ENCODE measurements at places on chromosomes 7 and 10.
A peak's percentile ranks its signal among the peaks of the same experiment; 100 is the strongest.

GRCh38 chr7:95669513-95669912, 73.2 kb upstream of the PDK4 start:
- DNase-seq = no peak

DNA sequence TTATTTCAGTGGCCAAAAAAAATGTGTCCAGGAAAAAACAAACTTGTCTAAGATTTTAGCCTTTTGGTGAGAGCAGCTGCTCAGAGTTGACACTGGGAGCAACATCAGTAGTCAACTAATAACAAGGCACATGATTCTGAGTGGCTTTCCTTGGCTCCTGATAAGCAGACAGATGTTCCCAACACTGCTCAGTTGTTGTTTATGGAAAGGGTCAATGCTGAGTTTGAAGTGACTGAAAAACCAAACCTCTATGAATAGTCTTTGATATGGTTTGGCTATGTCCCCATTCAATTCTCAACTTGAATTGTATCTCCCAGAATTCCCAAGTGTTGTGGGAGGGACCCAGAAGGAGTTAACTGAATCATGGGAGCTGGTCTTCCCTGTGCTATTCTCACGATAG, 12.3 kb downstream of the DYDC1 start:
- no peak for DNase-seq

DNA sequence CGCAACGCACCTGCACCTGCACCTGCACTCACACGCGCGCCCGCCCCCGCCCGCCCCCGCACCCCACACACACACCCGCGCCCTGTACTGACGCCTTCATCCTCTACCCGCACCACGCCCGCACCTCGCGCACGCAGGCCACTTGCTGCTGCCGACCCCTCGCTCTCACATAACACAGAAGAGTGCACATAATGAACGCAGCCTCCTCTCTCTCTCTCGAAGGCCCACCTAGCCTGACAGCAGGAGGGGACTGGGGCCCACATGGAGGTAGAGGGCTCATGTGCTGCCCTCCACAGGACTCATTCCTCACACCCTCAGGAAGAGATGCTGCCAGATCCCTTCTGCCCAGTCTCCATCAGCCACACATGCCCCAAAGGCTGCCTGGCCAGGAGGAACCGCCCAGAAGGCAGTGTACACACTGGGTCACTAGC, 432 bp upstream of the CAMK2B start:
- no peak for DNase-seq

GRCh38 chr7:33870120-33870519, 35.2 kb upstream of the BMPER start:
- DNase-seq = no peak

DNA sequence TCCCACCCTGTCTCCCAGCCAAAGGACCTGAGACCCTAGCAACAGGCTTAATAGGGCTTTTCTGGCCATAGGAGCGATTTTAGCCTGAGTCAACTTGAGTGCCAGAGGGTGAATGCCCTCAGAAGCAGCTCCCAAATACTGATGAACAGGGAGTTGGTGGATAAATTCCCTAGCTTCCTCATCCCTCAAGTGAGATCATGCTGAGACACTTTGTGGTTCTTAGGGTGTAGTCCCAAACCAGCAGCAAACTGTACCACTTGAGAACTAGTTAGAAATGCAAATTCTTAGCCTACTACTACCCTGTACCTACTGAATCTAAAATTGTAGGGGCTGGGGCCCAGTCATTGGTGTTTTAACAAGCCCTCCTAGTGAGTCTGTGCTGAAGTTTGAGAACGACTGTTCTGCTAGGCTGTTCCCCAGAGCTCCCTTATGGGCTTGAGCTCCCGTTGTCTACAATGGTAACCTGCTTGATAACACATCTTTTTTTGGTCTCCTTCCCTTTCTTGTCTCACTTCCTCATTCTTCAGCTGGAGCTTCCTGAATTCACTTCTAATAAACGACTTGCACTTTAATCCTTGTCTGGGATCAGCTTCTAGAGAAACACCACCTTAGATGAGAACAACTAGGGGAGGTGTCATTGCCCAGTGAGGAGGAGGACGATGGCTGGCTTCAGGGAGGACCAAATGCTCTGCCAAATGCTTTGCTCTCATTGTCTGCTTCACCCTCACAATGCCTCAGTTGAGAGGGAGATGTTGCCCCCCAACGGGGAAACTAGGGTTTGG, 18.2 kb upstream of the CDH23 start:
- no peak for DNase-seq

- DNase-seq = no peak
Observed at GRCh38 chr7:89593125-89593524, 561.1 kb upstream of the STEAP1 start.

- no peak for DNase-seq
Observed at GRCh38 chr10:15625261-15625660, 94.5 kb downstream of the ITGA8 start.

DNA sequence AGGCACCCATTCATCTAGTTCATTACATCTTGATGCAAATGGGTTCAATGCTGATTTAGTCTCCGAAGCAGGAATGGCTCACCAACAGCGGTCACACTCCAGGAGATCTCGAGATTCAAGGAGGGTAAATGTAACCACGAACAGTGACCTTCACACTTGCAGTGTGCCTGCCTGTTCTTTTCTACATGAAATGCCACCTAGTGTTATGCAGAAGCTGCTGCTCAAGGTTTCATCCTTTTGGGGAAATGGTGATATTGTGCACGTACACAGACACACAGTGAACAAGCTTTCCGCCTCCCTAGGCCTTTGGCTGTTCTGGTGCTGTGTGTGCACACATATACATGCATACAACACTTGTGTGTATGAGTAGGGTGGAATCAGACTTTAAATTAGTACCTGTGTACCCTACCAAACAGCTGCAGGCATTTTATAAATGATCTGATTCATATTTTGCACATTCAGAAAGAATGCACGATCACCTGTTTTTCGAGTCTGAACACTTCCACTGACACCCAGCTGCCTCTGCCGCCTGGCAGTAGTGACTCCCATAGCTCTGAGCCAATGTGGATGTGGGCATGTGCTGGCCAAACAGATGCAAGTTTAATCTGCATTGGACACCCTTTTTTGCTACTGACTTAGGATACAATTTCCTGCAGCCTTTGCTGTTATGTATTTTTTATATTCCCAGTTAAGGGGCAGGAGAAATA, 100.5 kb downstream of the TACC2 start:
- no peak for DNase-seq

- peak; percentile 18 for DNase-seq
Observed at GRCh38 chr10:15035385-15036301, 8.1 kb upstream of the OLAH start.

- DNase-seq = no peak
Observed at GRCh38 chr10:35386594-35387174, 50.4 kb downstream of the CCNY start.

- no peak for DNase-seq
Observed at GRCh38 chr10:15821046-15821683, 39.1 kb downstream of the MINDY3 start.

DNA sequence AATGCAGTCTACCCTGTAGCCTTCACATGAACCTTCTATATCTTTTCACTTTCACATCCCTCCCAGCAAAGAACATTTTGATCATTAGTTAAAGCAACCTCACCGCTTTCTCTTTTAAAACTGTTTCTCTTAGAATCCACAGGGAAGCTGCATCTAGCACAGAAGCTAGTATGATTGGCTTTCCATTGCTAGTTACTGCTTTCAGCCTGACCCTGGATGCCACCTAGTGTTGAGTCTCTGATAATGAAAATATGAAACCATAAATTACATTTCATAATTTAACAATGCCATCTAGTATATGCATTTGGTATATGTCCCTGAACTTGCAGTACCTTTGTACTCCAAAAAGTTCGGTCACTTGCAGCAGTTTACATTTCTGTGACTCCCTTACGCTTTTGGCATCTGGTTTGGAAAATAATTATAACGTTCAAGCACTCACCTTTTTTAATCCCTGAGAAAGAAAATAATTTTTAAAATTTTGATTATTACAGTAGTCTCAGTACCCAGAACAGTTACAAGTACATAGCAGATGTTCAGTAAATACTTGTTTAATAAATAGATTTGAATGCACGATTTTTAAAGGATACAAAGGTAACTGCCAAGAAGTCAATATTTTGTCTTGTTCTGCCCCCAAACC, 22.7 kb downstream of the CISD1 start:
- DNase-seq = peak; percentile 2

DNA sequence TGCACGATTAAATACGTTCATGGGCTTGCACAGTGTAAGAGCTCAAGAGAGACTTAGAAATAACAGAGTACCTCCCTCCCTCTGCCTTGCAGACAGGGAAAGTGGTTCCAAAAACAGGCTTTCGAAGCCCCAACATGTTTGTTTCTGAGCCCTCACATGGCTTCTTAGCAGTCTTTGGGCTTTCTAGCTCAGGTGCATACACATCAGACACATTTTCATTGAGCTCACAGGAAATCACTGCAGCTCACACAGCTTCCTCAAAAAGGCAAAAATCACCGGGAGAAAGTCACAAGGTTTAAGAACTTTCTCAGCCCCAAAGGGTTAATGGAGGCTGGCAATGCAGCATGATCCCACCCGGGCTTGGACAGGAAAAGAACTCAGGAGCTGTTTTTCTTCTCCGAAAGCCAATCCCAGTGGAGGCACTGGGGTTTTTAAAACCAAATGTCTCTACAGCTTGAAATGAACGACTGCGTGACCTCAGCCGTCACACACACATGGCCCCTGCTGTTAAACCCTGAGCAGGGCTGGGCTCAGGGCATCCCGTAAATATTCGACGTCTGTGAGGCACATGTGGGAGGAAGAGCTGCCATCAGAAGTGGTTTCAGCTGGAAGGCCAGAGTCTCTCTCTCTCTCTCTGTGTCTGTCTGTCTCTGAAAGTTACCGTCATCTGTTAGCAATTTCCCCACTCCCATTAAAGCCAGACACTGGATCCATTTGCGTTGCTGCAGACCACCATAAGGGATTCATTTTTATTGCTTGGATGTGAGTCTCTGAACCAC, 69.7 kb downstream of the CALML3 start:
- no peak for DNase-seq

DNA sequence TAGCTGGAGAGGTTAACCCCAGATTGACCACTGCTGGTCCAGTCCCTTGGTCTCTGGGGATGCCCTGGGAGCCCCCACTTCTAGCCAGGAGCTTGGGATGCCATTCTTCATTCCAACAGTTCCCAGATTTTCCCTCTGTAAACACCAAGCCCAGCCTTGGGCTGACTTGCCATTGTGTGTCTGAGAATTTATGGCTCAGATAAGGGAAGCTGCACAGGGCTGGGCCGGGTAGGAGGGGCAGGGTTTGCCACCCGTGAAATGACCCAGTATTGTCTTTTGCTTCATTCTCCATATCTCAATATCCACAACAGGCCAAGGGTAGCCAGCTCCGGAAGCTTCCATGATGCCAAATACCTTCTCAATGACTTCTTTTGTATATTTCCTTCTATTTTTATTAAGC, 32.1 kb downstream of the AFAP1L2 start:
- DNase-seq = no peak

GRCh38 chr10:116007256-116007891, 265.6 kb downstream of the GFRA1 start:
- no peak for DNase-seq

- DNase-seq = no peak
Observed at GRCh38 chr7:36127075-36127740, 25.8 kb upstream of the EEPD1 start.

DNA sequence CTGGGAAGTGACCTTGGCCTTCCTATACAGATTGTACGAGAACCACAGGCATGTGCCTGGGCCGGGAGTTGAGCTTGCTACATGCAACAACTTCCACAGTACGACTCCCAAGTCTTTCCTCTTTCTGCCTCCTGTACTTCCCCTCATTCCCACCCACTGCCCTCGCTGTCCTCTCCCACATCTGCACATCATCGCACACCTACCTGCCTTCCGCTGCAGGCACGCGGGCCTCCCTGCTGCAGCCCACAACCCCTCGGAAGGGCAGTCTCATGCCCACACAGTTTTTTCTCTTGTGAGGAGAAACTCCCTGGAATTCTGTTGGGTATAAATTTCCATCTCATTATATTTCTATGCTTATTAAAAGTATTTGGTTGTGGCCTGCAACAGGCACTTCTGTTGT, 117.2 kb downstream of the ACTR3B start:
- DNase-seq = no peak

DNA sequence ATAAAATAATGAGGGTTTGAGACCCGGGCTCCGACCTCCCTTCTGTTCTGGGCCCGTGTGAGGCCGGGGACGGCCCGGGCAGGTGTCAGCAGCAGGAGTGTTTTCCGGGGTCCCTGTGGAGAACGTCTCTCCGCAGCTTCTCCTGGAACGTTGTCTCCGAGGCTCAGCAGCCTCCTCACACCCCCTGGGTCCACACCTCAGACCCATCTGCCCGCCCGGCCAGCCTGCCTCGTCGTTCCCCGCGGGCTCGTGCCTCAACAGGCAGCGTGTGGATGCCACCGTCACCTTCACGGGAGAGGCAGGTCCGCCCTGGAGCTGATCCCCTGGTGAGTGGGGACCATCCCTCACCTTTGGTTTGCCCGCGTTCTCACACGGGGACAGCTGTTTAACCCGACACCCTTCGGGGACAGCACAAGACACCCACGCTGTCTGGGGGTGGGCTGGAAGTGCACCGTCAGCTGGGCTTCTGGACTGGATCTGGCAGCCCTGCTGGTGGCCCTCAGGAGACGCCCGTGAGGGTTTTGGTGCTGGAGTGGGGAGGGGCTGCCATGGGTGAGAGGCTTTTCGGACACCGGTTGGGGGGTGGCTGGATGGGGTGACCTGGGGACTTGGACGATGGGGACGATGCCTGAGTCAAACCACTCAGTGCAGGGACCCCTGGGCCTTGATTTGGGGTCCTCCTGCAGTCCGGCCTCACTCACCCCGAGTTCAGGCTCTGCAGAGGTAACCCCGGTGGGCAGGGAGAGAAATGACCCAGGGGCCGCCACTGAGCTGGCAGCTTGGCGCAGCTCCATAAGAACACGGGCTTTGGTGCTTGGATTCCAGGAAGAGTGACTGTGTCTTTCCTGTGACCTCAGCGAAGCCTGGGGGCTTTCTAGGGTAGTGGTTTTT, 131.7 kb downstream of the DNAJB6 start:
- DNase-seq = no peak

DNA sequence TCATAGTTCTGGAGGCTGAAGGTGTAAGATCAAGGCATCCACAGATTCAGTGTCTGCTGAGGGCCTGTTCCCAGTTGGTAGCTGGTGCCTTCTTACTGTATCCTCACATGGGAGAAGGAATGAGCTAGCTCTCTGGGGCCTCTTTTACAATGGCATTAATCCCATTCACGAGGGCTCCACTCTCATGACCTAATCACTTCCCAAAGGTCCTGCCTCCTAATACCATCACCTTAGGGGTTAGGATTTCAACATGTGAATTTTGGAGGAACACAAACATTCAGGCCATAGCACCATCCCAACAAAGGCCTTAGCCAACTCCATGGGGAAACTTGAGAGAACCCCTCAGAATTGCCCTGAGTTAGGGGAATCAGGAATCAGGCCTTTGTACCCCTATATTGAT, 66.1 kb upstream of the CREB5 start:
- DNase-seq = no peak
